HEK293T (cell line): ENCODE measurements at places on chromosomes 12 and 14.
A peak's percentile ranks its signal among the peaks of the same experiment; 100 is the strongest.

- DNase-seq, result no peak
These were observed 129.5 kb downstream of the FBXL14 start for GRCh38 chr12:1464925-1465324.

DNA sequence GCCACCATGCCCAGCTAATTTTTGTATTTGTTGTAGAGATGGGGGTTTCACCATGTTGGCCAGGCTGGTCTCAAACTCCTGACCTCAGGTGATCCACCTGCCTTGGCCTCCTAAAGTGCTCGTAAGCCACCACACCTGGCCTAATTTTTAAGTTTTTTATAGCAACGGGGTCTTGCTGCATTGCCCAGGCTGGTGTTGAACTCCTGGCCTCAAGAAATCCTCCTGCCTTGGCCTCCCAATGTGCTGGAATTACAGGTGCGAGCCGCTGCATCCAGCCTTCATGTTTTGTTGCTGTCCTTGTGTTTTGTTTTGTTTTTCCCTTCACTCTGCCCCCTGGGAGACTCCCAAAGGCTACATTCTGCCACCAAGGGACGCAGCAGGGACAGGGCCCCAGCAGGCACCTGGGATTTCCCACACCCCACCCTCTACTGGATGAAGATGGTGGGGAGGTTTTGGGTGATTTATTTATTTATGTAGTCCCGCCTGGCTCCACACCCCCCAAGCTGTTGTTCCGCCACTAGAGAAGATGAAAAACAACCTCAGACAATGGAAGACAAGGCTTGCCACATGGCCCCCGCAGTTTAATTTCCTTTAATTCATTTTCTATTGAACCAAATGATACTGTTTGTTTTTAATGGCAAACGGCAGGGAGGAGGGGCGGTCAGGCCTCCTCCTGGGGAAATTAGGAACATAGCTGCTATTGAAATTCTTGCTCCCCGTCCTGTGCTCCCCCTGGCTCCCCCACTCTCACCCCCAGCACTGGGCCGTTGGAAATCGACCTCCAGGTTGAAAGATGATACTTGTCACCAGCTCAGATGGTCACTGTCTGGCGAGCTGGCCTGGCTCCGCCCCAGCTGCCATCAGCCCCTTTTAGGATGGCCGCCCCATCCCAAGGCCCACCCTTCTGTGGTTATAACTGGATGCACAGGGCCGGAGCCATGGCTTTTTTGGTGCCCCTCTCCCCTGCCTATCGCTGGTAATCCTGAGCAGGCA is 70.3 kb downstream of the RNFT2 start:
- no peak for DNase-seq

DNA sequence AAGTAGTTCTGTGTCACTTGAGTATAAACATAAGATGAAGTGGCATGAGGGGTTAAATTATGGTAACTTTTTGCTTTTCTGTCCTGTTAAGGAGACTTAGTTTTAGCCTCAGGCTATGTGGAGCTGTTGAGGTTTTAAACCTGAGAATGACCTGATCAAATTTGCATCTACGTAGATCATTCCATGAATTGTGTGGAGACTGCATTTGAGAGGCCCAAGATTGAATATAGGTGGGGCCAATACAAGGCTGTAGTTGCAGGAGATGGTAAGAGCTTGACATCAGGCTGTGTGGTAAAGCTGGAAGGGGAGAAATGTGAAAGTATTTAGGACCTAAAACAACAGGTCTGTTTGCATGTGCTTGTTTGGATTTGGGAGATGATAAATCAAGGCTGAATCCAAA is 249.5 kb downstream of the SLC16A7 start:
- no peak for DNase-seq

- DNase-seq, result no peak
These were observed 128.7 kb downstream of the CNTN1 start for GRCh38 chr12:40820794-40821484.

DNA sequence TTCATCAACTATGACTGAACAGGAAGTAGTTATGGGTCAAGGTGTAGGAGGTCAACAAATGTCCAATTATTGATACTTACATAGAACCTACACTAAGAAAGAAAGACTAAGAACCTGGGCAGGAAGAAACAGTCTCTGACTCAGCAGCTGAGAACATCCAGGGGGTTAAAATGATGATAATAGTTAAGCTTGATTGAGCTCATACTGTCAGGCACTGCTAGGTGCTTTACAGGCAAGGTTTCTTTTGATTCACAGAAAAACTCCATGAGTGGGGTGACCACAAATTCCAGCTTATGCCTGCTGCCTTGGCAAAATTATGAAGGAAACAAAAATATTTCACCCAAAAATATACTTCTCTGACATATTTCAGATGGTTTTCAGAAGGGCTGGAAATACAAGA is 75.0 kb downstream of the ACADS start:
- DNase-seq, result no peak

DNA sequence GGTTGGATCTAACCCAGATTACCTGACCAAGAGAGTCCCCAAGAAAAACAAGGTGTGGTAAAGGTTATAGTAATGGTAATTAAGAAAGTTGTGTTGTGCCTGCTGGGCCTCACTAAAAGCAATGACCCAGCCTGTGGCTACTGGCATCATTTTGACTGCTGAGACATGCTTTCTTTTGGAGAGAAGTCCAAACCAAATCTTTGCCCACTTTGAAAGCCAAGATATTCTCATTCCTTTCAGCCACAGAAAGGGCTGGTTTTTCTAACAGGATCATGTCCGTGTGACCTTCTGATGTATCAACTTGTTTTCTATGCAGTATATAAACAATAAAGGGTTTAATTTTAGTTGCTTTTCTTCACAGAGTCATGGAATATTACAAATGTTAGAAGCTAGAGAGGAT is 388.6 kb downstream of the RAD51B start:
- no peak for DNase-seq

DNA sequence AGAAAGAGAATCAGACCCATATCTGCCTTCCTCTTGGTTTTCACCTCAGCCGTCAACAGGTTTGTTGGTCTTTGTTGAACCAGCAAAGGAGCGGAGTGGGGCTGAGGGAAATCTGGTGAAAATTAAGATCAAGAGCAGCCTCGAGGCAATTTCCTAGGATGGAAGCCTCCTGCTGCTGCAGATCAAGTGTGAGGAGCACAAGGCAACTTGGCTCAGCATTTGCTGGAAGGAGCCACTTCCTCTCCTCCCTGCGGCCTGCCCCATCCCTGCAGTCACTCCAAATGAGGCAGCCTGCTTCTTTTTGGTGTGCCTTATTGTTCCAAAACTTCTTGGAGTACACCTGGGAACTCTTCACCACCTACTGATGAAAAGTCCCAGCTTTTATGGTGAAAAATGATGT is 4.9 kb downstream of the TC2N start:
- no peak for DNase-seq

DNA sequence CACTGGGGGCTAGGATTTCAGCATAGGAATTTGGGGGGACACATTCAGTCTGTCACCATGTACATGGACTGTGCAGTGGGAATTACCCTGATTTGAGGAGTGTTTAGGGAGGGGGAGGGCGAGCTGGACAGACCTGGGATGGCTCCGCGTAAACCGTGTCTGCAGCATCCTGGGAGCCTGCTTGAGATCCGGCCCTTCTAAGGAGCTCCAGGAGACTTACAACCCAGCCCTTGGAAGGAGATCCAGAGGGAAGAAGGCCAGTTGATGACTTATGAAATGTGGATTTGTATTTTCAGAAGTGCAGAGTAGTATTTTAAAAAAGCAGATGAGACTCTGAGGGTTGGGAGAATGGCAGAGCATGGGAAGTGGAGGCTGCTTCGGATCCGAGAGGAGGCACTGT is 153.2 kb downstream of the CACNA1C start:
- no peak for DNase-seq

DNA sequence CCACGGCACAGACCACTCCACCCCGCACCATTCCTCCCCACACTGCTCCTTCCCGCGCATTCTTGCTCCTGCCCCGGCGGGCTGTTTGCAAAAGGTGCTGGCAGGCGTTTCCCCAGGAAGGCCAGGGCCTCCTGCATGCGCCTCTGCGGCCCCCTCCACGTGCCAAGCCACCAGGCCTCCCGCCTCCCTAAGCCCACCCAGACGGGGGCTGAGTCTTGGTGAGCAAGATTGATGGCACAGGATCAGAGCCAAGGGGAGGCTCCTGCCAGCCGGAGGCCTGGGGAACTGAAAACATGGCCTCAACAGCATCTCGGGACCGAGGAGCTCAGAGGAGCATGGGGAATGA is 328.3 kb upstream of the DIO3 start:
- no peak for DNase-seq

- no peak for DNase-seq
These were observed 5.5 kb downstream of the ITGA5 start for GRCh38 chr12:54413284-54414190.

- no peak for DNase-seq
These were observed 5.3 kb downstream of the ISCU start for GRCh38 chr12:108567406-108568337.

DNA sequence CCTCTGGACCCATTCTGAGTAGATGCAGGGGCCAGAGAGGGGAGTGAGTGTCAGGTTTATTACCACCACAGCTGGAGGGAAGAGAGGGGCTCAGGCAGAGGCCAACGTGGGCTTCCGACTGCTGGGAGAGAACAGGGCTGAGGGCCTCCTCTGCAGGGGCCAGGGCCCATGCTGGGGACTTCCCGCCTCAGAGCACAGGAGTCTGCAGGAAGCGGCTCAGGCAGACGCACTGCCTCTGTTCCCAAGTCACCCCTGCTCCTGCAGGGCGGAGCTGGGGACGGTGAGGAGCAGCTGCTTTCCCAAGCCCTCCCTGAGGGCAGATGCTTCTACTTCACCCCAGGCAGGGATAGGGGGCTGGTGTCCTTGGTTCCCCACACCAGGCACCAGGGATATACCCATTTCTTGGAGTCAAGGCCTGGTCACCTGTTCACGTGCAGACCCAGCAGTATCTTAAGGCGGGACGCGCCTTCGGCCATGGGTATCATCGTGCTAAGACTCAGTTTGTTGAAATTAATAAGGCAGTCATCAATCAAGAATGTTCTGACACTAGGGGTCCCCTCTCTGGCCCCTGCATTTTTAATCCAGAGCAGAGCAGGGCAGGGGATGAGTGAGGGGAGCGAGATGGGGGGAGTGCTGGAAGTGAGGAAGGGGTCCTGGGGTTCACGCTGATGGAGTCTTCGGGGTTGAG is 100.0 kb downstream of the PIWIL1 start:
- no peak for DNase-seq

DNA sequence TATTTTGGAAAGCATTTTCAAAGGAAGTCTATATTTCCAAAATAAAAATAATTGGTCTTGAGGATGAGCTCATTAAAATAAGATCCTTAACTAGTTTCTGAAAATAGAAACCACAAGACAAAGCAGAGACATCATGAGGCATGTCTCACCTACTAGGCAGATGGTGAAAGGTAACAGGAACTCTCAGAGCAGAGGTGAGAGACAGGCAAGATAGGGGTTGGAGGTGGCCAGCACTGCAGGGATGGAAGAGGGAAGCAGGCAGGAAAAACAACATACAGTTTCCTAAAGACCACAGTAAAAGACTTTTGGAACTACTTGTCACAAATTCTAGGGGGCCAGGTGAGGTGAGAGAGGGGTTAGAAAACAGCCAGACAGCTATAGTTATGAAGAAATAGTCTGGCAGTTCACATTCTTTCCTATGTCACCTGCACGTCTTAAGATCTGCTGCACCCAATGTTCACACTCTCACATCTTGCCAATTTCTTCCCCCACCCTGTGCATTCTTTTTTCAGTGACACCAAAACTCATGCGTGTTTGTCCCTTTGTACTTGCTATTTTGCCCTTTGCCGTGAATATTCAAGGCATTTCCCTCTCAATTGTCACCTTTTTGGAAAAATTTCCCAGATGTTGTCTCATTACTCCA is 341.7 kb upstream of the KITLG start:
- DNase-seq, result no peak

GRCh38 chr14:76396714-76397187 is 20.8 kb downstream of the ESRRB start:
- no peak for DNase-seq

DNA sequence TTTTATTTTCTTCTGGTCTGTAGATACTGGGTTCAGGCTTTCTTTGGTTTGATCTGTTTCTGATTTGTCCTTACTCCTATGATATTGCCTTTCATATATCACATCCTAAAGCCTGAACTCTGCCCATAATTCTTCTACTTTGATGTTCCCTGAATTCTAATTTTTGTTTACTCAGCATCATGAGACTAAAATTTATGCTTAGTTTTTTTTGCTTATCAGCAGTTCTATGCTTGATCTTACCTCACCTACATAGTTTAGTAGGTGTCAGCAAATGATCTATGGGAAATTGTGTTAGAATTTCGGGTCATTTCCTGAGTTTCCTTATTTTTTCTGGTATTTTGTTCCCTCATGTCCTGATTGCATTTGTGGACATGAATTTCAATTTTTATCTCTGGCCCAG is 94.2 kb downstream of the TMEM117 start:
- DNase-seq, result no peak

DNA sequence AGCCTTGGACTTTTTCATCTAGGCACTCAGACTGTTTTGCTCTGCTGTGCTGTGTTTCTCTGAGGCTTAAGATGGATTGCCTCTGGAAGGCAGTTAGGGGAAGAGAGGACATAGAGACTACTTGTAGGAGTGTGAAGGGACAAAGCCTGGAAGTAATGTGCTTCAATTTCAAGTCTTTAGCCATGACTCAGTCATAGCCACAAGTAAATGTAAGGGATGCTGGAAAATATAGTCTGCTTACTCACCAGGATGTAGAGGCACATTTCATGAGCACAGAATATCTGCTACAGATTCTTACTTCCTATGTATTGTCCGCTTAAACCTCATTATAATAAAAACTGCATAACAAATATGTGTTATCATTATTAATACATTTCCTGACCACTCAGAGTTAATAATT is 794.3 kb upstream of the NOVA1 start:
- no peak for DNase-seq

- no peak for DNase-seq
These were observed 17.1 kb upstream of the MDM1 start for GRCh38 chr12:68349220-68349621.

GRCh38 chr14:91100102-91100501 is 13.8 kb upstream of the DGLUCY start:
- no peak for DNase-seq

GRCh38 chr12:6452944-6453630 is 1.2 kb downstream of the TAPBPL start:
- DNase-seq, result no peak

GRCh38 chr14:43480976-43481375 is 1026.1 kb downstream of the FSCB start:
- no peak for DNase-seq

DNA sequence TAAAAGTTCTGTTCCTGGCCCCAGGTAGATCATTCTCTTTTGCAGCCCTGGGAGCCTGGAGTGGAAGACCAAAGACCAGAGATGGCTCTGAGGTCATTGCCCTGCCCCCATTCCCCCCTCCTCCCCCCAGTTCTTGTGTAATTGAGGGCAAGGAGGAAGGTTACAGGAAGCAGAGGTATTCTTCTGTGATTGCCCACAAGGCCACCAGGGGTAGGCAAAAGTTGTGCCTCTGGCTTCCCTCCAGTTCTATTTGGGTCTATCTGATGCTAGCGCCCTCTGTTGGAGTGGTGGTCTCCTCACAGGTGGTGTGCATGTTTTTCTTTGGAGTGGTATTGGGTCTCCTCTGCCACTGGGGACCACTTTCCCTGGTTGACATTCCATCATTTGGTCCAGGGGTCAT is 41.2 kb upstream of the CRY1 start:
- peak; percentile 63 for DNase-seq
